ENCODE measurements at places on chromosomes 11 and 22.
A peak's percentile ranks its signal among the peaks of the same experiment; 100 is the strongest.

GRCh38 chr11:64360448-64360921, 1.5 kb downstream of the RPS6KA4 start:
- DNase-seq = no peak

DNA sequence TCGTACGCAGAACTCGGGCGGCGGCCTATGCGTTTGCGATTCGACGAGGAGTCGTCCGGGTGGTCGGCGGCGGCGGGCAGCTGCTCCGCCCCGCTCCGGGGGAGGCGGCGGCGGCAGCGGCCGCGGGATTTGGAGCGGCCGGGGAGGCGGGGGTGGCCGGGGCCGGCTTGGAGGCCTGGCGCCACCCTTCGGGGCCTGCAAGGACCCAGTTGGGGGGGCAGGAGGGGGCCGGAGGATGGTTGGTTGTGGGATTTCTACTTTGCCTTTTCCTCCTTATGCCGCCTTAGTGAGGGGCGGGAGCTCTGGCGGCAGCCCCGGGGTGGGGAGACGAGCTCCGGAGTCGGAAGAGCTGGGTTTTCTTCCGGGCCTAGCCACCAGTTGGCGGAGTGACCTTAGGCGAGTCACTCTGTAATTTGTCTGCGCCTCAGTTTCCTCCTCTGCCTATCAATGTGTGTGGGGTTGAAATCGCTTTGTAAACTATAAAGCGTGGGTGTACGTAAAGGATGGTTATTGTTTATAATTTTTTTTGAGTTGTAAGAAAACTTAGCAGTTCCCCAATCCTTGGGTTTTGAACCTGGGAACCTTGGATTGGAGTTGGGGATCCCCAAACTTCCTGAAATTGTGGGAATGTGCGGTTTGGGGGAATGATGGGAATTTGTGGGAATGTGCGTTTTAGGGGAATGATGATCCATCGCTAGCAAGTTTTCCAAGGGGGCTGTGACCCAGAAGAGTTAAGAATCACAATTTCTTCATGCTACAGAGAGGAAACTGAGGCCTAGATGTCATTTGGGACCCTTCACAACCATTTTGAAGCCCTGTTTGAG, 679 bp downstream of the TUG1 start:
- peak; percentile 7 for DNase-seq

GRCh38 chr11:132576706-132577105, 955.6 kb downstream of the OPCML start:
- DNase-seq = peak; percentile 87

- DNase-seq = no peak
These were observed 339.8 kb downstream of the KCNA4 start for GRCh38 chr11:29676993-29677392.

Data from RCC 7860 (cell line).